Natural killer cell (primary cell): ENCODE measurements at places on chromosomes 11 and 22.
A peak's percentile ranks its signal among the peaks of the same experiment; 100 is the strongest.

GRCh38 chr11:86476109-86476861 lies 101.6 kb downstream of the CCDC81 start:
- DNase-seq = no peak

GRCh38 chr11:76634886-76635285 lies 35.7 kb downstream of the LRRC32 start:
- no peak for DNase-seq

GRCh38 chr11:61309141-61309540 lies 14.0 kb upstream of the VWCE start:
- no peak for DNase-seq

- no peak for DNase-seq
Observed at GRCh38 chr22:24176630-24177029, 4.7 kb upstream of the SUSD2 start.

- no peak for DNase-seq
Observed at GRCh38 chr11:26158251-26158650, 173.7 kb upstream of the ANO3 start.

GRCh38 chr11:67576735-67577475 lies 6.7 kb upstream of the GSTP1 start:
- DNase-seq = no peak

- peak; percentile 63 for DNase-seq
Observed at GRCh38 chr22:46798366-46799350, 36.2 kb downstream of the TBC1D22A start.

GRCh38 chr11:17544181-17544622 lies at the start of gene USH1C:
Gene USH1C (minus strand): TSS chr11:17544416. CDS start chr11:17544307, 109 bp downstream.
- no peak for DNase-seq

DNA sequence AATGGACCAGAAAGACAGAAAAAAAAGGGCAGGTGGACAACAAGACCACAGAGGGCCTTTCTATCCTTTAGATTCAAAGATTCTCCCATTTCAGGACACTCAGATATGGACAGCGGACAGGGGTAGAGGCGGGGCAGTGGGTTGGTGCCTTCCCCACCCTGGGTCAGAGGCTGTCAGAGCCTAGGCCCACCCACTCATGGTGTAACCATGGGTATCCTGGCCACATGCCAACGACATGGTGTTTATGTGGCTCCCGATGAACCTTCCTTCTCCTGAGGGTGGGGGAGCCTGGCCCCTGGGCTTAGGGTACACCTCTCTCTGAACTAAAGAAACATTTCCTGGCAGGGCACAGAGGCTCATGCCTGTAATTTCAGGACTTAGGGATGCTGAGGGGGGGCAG lies 14.3 kb upstream of the P2RY2 start:
- DNase-seq = no peak

- no peak for DNase-seq
Observed at GRCh38 chr11:61328351-61328750, 4.6 kb downstream of the DDB1 start.

DNA sequence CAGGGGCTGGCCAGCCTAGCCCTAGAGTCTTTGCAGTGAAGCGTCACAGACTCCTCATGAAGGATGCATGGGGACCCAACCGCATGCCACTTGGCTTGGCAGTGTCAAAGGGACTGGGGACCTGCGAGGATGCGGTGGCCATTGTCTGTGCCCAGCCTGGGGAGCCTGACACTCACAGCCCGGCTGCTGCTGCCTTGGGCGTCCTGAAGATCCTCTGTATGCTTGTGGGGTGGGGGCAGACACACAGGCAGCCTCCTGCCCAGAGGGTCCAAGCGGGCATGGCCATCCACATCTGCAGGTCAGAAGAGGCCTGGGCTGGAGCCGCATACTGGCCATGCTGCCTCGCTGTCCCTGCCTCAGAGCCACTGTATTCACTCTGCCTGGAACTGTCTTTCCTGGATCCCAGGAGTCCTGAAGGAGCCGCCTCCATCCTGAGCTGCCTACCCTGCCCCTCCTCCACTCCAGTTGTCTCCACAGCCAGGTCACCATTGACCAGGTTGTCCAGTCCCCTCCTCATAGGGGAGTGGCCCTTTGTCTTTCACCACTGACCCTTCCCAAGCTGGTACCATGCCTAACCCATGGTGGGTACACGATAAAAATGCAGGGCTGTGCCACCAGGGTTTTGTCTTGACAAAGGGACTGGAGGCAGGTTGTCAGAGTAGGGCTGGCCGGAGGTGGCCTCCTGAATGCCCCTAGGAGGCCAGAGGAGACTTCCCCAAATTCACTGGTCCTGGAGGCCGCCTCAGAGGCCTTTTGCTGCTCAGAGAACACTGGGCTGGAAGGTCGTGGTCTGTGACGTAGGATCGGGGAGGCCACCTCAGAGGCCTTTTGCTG lies 107.0 kb downstream of the KCNQ1OT1 start:
- DNase-seq = peak; percentile 9

GRCh38 chr11:117941976-117942654 lies 12.9 kb upstream of the TMPRSS13 start:
- DNase-seq = no peak

DNA sequence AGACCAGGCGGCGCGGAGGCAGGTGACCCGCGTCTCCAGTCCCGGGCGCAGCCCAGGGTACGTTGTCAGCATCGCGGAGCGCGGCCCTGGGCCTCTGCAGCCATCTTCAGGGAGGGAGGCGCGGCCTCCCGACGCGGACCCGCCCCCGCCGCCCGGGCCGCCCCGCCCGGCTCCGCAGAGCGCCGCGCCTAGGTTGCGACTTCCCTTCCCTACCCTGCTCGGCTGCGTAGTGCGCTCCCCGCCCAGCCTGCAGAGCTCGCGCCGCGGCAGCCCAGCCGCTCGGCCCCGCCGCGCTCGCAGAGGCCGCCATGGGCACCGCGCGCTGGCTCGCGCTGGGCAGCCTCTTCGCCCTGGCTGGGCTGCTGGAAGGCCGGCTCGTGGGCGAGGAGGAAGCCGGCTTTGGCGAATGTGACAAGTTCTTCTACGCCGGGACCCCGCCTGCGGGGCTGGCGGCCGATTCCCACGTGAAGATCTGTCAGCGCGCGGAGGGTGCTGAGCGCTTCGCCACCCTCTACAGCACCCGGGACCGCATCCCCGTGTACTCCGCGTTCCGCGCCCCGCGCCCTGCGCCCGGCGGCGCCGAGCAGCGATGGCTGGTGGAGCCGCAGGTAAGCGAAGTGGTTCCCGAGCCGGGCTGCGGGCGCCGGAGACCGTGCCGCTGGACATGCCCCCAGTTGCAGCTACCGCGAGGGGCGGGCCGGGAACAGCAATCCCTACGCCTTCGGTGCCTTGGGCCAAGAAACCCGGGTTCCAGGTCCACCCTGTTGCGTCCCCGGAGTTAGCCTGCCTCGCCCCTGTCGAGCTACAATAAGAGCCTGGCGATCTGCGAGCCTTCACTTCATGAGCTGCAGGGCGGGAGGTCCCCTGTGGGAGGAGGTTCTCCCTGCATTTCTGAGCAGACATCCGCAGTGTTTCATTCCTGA lies at the start of gene ENDOD1:
ENDOD1 (plus strand) TSS at position 227 of the 923 bp plus-strand sequence; CDS start at position 309, 82 bp downstream.
- peak; percentile 78 for DNase-seq

DNA sequence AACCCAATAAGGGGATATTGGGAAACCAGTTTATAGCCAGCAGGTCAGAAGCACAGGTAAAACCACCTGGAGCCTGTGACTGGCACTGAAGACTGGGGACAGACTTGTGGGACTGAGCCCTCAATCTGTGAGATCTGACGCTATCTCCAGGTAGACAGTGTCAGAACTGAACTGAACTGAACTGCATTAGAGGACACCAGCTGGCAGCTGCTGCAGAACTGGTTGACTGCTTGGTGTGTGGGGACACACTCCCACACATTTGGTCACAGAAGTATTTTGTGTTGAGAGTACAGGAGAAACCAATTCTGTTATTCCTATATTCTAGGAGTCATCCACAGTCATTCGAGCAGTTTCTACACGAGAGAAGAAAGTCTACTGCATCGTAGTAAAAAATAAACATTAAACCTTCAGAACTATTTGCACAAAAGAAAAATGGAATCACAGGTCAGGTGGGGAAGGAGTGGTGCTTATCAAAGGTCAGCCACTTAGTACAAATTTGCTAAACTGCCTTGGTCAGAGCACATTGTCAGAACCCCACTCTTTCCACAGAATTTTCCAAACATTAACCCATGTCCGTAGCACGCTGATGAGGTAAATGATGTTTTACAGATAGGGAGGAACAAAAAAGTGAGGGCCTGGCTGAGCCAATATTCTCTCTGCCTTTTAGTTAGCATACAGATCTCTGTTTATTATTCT lies 77.2 kb downstream of the SIK3 start:
- no peak for DNase-seq

DNA sequence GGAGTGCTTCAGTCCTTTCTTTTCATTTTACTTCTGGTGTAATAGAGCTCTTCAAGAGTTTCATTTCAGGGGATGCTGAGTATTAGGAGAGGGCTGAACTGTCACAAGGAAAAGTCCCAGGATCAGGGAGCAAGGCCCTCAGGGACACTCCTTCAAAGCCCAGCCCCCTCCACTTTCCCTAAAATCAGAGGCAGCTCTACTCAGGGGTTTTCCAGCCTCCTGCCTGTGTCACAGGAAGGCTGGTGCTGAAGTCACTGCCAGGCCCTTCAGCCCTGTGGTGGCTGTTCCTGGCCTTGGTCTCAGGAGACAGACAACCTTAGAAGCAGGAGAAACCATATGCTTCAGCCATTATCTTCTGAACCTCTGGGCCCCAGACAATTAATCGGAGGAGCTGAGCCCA lies 36.4 kb upstream of the KIRREL3 start:
- DNase-seq = no peak

GRCh38 chr22:46480396-46480795 lies 57.0 kb downstream of the CELSR1 start:
- DNase-seq = no peak

DNA sequence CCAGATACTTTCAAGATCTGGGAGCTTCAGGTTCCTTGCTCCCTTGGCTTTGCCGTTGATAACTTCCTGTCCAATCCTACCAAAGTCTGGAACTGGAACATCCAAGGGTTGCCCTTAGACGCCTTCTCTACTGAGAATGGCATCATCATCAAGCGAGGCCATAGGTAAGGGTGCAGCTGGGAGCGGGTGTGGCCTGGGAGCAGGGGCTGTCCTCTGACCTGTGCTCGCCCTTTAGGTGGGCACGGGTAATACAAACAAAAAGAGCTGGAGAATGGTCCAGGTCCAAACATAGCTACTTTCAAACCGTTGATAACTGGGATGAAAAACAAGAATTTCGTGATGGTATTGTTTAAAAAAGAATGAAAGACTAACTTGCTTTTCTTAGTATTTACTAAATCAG lies 25.0 kb downstream of the CASP12 start:
- DNase-seq = no peak

GRCh38 chr11:810040-810567 lies 337 bp downstream of the RPLP2 start:
- DNase-seq = no peak

DNA sequence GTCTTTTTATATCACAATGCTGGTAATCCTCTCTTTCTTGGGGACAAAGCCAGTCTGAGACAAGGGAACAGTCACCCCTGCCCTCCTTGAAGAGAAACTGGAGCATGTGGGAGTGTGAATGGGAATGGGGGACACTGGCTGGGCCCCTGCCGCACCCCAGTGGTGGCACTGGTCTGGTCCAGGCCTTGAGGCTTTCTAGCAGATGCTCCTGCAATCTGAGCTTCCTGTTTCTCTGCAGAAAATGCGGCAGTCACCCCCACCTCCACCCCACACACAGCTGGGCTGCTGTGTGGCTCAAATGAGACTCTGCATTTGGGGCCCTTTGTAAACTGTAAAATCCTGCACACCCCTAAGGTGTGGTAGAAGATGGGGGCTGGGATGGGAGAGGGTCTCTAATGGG lies 6.6 kb upstream of the MARK2 start:
- no peak for DNase-seq

DNA sequence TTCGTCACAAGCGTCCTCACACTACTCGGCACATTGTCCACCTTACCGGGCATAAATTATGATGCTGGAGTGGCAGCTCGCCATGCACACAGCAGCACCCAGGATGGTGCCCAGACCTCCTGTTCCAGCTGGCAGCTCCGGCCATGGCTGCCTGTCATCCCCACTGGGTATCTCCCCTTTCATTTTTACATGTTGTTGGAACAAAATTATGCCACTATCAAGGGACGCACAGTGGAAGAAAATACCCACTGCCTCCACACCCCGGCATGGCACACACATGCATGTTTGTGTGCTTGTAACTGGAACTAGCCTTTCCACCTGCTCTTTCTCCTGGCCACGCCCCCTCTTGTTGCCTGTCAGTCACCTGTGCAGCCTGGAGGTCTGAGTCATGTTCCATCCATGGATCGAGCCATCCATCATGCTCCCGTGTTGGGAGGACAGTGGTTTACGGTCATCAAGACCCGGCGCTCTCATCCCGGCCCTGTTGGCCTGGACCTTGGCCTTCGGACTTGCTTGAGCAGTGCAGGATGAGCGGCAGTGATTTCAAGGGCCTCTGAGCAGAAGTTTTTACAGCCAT lies 1069.6 kb downstream of the BRD1 start:
- no peak for DNase-seq

- no peak for DNase-seq
Observed at GRCh38 chr22:36660510-36660840, 43.1 kb downstream of the CACNG2 start.

DNA sequence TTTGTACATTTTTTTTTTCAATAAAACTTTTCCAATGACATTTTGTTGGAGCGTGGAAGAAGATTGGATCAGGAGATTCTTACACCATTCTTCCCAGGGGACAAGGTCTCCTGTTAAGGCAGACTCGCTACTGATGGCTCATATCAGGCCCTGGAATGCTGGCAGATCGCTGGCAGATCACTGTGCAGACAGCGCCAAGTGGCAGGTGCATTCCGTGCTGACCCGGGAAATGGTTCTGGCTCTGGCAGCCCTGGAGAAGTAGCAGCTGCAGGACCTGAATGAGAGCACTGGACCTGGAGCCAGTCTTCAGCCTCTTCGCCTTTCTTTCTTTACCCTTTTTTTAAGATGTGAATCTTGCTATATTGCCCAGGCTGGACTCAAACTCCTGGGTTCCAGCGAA lies 10.7 kb downstream of the SERPINH1 start:
- DNase-seq = no peak

DNA sequence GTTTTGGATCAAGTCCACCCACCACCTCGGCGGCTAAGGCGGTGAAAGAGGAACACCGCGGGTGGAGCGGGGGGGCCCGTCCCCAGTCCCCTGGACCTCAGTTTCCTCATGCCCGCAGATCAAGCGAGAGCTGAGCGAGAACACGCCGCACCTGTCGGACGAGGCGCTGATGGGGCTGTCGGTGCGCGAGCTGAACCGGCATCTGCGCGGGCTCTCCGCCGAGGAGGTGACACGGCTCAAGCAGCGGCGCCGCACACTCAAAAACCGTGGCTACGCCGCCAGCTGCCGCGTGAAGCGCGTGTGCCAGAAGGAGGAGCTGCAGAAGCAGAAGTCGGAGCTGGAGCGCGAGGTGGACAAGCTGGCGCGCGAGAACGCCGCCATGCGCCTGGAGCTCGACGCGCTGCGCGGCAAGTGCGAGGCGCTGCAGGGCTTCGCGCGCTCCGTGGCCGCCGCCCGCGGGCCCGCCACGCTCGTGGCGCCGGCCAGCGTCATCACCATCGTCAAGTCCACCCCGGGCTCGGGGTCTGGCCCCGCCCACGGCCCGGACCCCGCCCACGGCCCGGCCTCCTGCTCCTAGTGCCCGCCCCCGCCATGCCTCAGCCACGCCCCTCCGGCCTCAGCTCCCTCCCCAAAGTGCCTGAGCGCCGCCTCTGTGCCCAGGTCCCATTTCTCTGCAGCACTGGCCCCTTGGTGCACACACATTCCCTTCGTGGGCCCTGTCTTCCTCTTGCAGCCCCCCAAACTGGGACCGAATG lies 12.7 kb downstream of the MAFF start:
- peak; percentile 53 for DNase-seq

GRCh38 chr11:121650351-121651256 lies 197.8 kb upstream of the SORL1-AS1 start:
- DNase-seq = peak; percentile 30
